Activated naive CD8-positive, alpha-beta T cell treated with anti-CD3 and anti-CD28 coated beads, Interleukin-2, amount 50 U/mL, for 16 hours (primary cell): ENCODE measurements at places on chromosomes 16 and 17.
A peak's percentile ranks its signal among the peaks of the same experiment; 100 is the strongest.

DNA sequence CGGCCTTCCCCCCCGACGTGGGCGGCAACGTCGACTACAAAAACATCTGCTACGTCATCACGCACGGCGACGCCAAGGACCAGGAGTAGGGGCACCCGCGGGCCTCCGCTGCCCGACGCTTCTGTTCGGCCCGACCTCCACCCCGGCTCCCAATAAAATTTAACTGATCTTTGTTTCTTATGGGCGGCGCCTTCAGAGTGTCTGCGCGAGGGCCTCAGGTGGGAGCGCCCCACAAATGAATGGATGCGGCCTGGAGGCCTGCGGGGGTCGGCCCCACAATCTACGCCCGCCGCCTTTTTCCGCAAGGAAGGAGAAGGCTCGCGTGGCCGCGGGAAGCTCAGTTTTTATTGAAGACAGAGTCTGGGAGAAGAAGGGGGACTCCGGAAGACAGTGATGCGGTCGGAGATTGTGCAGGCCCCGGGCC lies 3.2 kb downstream of the MYL11 start:
- DNase-seq = peak; percentile 60

DNA sequence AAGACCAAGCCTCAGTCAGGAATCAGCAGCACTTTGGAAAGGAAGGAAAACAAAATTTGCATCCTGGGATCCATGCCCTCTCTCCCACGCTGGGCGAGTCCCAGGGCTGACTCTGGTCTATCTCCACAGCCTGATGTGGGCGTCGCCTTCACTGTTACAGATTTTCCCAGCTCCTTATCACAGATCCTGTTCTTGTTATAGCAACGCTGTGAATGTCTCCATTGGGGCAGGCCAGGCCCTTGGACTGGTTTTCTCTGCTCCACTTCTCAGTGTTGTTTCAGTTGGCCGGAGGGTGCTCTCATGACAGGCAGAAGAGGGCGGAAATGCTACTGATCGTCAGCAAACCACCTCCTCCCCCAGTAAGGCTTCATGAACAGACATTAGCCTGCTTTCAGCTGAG lies 127.9 kb upstream of the CDH11 start:
- no peak for DNase-seq

GRCh38 chr16:21637032-21637968 lies 15.1 kb downstream of the IGSF6 start:
- no peak for DNase-seq

- no peak for DNase-seq
These were observed 266.4 kb downstream of the STX8 start for GRCh38 chr17:9309216-9309615.

DNA sequence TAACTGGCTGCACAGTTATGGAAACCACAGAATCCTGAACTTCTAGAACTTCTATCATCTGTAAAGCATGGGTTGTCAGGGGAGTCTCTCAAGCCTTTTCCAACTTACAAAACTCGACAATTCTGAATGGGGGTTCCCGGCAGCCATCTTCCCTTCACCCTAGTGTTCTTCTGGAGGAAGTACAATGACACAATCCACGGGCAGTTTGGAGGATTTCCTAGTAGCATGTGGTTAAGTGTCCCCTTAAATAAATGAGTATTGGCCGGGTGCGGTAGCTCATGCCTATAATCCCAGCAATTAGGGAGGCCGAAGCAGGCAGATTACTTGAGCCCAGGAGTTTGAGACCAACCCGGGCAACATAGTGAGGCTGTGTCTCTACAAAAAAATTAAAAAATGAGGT lies 2.1 kb downstream of the SLC16A6 start:
- no peak for DNase-seq

- no peak for DNase-seq
These were observed 8.4 kb downstream of the CLUH start for GRCh38 chr17:2703181-2703580.

DNA sequence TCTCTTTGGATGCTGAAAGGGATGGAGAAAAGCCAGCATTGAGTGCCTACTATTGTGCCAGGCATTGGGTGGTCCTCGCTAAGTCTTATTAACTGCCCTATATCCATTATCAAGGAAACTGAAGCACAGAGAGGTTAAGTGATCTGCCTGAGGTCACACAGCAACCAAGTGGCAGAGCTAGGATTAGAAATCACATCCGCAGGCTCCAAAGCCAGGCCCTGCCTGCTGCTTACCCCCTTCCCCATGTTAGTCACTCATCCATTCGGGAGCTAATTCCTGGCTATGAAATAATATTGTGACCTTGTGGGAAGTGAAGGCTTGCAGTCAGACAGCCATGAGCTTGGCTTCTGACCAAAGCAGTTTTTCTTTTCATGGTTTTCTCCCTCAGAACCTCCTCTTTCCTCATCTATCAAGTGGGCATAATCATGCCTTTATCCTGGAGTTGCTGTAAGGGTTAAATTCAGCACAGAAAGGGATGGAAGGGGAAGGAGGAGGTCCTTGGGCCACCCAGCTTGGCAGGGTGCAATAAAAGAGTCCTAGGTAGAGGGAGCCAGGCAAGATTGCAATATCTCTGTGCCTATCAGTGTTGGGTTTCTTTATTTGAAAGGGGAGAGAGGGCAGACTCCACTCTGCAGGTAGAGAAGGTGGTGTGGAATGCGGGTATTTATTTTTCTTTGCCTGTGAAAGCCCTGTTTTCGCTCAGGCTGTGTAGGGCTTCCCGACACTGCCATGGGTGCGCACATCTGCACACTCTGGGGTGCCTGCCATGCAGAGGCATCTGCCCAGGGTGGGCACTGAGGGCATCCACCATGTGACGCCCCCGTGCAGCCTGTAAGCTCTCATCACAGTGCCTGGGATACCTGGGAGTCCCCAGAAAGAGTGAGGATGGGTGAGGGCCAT lies 11.3 kb downstream of the RAI1 start:
- no peak for DNase-seq

GRCh38 chr17:9022573-9023391 lies 1.5 kb downstream of the NTN1 start:
- DNase-seq = no peak

DNA sequence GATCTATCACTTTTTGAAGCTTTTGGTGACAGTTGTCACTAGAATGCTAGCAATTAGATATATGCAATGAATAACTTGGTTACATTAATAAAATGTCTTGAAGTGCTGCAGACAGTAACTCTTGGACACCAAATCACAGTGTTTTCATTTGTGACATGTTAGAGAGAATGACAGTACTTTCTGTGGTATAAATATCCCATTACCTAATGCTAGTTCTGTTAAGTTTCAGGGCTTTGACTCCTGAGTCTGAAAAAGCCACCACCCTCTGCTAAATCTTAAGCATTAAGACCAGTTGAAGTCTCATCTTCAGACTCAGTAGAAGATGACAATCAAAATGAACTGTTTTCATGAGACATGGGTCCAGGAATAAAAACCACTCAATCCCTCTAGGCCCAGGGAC lies 10.6 kb upstream of the CPHXL2 start:
- no peak for DNase-seq

DNA sequence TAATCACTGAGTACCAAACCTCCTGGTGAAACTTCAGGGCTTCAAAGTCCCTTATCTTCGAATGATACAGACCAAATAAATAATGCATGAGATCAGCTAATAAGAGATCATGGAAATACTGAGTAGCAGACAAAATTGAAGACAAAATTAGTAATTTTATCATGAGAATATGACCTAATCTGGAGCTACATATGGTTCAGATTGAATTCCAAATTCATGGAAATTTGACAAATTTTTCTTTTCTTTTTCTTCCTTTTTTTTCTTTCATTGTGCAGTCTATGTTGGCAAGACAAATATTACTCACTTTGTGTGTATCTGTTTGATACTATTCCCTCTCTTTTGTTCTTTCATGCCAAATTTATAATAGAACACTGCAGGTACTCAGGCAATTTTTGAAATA lies 218.1 kb upstream of the KCNJ16 start:
- DNase-seq = no peak

DNA sequence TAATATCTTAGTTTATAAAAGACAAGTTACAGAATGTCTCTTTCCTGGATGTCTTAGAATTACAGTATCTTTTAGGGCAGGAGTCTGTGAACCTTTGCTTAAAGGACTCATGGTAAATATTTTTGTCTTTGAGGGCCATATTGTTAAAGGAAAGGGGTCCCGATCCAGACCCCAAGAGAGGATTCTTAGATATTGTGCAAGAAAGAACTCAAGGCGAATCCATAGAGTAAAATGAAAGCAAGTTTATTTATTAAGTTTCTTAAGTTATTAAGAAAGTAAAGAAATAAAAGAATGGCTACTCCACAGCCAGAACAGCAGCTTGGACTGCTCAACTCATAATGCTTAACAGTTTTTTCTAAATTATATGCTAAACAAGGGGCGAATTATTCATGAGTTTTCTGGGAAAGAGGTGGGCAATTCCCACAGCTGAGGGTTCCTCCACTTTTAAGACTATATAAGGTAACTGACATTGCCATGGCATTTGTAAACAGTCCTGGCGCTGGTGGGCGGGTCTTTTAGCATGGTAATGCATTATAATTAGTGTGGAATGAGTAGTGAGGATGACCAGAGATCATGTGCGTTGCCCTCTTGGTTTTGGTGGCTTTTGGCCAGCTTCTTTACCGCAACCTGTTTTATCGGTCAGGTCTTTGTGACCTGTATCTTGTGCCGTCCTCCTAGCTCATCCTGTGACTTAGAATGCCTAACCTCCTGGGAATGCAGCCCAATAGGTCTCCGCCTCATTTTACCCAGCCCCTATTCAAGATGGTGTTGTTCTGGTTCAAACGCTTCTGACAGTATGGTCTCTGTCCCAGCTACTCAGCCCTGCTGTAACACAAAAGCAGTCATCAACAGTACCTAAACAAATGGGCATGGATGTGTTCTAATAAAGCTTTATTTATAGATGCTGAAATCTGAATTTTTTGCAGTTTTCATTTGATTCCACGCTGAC lies 53.2 kb downstream of the BMERB1 start:
- no peak for DNase-seq

- no peak for DNase-seq
These were observed 27.0 kb downstream of the MRTFB start for GRCh38 chr16:14098081-14098480.

DNA sequence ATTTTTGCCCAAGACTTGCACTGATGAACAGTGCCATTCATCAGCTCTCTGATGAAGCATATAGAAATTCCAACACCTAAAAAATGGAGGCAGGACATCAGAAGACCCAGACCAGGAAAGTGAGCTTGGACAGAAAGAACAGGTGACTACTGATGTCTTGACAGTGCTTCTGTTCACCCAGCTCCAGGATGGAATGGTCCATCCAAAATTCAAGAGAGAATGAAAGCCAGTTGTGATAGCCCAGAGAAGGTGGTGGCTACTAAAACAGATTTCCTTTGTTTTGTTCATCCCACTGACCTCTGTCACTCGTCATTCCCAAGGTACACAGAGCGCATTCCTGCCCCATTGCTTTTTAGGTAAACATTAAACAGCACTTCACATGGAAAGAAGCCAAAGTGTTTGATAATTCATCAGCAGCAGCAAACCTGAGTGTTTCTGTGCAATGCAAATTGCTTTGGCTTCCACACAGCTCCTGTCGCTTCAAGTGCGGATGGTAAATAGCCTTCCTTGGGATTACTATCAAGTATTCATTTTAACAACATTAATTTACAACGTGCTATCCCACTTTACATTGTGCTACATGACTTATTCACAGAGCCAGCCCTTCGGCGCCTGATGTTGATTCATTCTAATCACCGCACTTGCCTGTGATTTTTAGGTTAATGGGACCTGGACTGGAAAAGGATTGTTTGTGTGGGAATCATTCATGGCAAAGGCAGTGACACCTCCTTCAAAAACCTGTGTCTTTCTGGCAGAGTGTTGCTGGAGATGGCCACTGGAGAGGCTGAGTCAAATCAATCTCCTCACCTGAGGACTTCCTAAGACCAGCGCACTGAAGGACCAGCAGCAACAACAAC lies 65.1 kb upstream of the TOX3 start:
- no peak for DNase-seq

- DNase-seq = no peak
These were observed 74.0 kb upstream of the GNG13 start for GRCh38 chr16:874366-875181.

DNA sequence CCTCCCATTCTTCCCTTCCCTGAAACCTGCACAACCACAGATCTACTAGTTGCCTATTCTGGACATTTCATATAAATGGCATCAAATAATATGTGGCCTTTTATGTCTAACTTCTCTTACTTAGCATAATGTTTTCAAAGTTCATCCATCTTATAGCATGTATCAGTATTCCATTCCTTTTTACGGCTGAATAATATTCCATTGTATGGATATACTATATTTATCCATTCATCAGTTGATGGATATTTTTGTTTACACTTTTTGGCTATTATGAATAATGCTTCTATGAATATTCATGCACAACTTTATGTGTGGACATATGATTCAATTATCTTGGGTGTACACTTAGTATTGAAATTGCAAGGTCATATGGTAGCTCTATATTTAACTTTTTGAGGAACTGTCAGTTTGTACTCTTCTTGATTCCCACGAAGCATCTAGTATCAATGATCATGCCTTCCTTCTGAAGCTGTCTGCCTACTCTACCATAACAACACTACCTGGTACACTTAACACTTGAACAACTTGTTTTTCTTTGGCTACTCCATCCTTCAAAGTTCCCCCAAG lies 12.7 kb upstream of the CHD3 start:
- no peak for DNase-seq

GRCh38 chr17:42673885-42674754 lies 2.7 kb downstream of the PLEKHH3 start:
- no peak for DNase-seq

DNA sequence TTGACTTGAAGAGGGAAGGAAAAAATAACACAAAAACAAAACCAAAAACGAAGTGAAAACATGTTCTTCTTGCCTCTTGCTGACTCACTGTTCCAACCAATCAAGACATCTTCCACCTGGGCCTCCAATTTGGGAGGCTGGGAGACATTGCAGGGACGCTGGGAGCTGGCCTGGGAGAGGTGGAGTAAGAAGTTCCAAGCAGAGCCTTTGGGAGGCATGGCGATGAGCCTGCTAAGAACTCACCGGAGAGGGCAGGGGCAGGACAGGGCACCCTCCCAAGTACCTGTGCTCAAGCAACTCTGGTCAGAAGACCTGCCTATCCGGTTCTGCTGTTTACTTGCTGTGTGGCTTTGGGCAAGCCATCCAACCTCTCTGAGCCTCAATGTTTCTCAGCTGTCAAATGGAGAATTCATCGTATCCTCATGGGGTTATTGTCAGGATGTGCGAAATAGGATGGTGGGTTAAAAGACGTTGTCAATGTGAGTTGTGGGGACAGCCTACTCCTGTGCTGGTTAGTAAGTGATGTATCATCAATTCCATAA lies 856 bp upstream of the GLP2R start:
- DNase-seq = no peak

DNA sequence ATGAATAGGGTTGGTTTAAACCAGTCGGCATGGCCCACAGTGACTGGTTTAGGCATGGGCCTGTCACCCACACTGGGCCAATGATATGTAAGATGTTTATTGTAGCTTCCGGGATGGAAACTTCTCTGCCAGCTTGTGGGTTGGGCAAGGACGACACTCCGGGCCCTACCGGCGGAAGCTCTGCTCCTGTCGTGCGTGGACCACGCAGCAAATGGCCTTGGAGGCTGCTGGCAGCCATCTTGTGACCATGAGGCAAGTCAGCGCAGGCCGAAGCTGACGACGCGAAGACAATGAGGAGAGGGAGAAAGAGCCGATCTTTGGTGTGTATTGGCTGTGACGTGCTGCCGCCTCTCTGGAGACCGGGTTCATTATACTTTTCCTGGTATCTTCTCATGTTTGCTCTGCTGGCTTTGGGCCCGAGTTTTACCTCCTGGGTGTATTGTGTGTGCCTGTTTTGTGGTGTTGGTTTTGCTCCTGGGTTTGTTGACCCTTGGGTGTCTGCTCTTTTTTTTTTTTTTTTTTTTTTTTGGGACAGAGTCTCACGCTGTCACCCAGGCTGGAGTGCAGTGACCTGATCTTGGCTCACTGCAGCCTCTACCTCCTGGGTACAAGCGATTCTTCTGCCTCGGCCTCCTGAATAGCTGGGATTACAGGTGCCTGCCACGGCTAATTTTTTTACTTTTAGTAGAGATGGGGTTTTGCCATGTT lies 15.4 kb downstream of the SLC25A10 start:
- no peak for DNase-seq
